ENCODE measurements at places on chromosomes 3 and 15. TPM values are rescaled to one million over a fixed set of nuclear protein-coding genes. Genes with fewer than 3 reads are reported as not detected.

SLC28A2 gene
- polyA plus RNA-seq: 0.37 TPM

ARL6 gene
- polyA plus RNA-seq: 5.3 TPM

GRAMD1C gene
- 1.7 TPM for polyA plus RNA-seq

DYNLT2B gene
- polyA plus RNA-seq: 11.5 TPM

ADAMTS9 gene
- polyA plus RNA-seq: 66.9 TPM

PRSS50 gene
- polyA plus RNA-seq: not detected

ADGRG7 gene
- not detected for polyA plus RNA-seq

RTP4 gene
- polyA plus RNA-seq: 0.25 TPM

COX17 gene
- 74.6 TPM for polyA plus RNA-seq

APOD gene
- 36.5 TPM for polyA plus RNA-seq

DNAH12 gene
- polyA plus RNA-seq: 0.50 TPM

UPK1B gene
- polyA plus RNA-seq: not detected

MITF gene
- polyA plus RNA-seq: 9.0 TPM

EXD1 gene
- 0.12 TPM for polyA plus RNA-seq

SLC27A2 gene
- polyA plus RNA-seq: 0.39 TPM

PLCH1 gene
- polyA plus RNA-seq: 0.41 TPM

SLC12A1 gene
- 0.03 TPM for polyA plus RNA-seq

STAB1 gene
- 59.9 TPM for polyA plus RNA-seq

OXNAD1 gene
- 9.0 TPM for polyA plus RNA-seq

LRRC2 gene
- polyA plus RNA-seq: 5.9 TPM

Measured in hindlimb muscle (tissue), 1 donor.